ENCODE measurements at places on chromosomes 3 and 15.
A peak's percentile ranks its signal among the peaks of the same experiment; 100 is the strongest.

DNA sequence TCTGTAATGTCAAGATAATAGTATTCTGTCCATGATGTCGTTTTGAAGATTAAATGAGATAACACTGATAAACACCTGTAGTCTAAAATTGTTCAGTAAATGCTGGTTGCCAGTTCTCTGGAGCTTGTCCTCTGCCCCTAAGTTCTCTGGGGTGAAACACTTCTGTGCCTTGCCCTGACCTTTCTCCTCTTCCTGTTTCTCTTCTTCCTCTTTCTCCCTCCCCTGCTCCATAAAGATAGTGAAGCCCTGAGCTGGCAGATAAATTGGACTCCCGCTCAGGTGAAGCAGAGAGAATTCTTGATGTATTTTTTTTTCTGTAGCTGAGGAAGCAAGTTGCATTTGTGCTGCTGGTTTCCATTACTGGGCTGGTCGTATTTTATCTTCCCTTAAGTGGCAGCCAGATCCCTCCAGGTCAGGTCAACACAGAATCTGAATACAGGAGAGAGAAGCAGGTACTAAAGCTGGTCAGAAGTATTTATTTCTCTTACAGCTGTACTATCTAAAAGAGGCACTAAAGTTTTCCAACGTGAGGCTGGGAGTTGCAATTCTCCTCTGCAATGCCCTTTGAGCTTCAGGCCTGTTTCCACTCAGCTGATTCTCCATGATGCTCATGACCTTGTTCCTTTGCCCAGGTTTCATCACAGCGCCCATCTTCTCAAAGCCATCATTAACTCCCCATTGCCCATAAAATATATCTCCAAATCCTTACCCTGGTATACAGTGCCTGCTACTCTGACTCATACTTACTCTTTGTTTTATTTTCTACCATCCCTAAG, 319.3 kb upstream of the CFAP20DC start:
- DNase-seq = no peak

GRCh38 chr3:120144267-120144666, 50.0 kb upstream of the GSK3B start:
- DNase-seq = no peak

DNA sequence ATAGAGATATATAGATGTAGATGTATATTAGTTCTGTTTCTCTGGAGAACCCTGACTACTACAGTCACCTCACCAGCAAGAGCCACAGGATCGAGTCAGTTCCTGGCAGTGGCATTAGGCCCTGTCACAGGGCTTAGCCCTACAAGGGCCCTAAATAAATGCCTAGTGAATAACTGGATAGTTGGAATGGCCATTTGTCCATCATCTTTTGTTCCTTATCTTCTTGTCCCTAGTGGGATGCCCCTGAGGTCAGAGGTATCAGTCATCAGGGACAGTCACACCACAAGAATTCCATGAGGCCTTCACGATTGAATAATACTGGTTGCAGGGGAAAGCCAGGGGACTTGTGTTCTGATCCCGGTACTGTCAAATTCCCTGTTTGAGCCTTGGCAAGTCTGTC, 204.9 kb upstream of the PPP2R3A start:
- DNase-seq = no peak

DNA sequence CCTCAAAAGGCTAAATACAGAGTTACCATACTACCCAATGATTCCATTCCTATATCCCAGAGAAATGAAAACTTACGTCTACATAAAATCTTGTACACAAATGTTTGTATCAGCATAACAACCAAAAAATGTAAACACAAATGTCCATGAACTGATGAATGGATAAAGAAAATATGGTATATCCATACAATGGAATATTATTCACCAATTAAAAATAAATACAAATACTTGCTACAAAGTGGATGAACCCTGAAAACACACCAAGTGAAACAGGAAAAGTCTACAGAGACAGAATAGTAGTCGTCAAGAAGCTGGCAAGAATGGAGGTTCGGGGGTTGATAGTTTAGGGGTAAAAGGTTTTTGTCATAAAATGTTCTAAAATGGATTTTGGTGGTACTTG, 54.0 kb upstream of the ANKRD28 start:
- DNase-seq = no peak

DNA sequence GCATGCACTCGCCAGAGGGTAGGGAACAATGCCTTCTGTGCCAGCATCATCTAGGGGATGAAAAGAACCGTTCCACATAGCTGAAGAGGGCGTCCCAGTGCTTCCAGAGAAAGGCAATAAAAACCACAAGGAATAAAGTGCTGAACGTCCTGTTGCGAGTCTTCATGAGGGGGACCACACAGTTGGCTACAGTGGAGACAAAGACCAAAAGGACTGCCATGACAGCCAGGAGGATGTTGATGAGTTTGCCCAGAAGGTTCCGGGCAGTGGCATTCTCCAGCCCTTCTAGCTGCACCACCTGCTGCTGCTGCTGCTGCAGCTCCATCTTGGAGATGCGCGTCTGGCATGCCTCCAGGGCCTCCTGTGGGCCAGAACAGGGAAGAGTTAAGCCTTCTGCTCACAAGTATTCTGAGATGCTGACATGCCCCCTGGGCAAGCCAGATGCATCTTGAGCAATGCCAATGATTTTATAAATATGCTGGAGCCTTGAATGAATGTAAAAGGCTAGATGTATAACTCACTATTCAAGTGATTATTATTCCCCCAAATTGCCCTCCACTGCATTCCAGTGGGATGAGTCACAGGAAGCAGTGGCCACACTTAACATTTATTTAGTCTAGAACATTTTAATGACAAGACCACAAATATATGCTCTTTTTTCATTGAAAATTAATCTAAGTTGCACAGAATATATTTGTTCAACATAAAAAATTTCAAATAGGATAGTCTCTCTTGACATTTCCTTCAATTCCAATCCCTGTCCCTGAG, 45.1 kb upstream of the PLXND1 start:
- DNase-seq = no peak

DNA sequence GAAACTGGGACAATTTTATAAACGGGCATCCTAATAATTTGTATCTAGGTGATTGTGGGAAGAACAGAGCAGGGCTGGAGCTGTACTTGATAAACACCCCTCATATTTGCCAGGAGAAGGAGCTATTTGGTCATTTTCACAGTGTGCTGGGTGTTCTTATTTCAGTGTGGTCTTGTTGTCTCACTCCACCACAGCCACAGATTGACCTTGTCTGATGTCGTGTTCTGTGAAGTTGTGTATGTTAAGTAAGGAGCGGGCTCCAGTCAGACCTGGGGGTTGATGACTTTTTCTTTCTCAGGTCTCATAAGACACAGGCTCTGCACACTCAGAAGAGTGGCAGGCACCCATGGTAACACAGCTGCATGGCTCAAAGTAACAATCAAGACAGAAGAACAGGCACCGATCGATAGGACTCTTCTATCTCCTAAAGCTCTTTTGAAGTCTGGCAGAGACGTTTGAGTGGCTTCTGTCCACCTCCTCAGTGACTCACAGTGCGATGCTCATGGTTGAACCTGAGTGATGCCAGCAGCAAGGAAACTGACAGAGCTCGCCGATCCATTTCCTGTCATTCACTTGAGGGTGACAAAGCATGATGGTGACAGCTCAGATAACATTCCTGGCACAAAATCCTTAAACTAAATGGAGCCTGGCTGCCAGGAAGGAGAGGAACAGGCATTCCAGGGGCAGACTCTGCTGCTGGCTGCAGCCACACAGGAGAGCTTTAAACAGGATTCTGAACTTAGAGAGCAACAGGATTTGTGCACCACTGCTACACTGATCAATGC, 20.8 kb downstream of the DPH3 start:
- DNase-seq = no peak

GRCh38 chr3:140205598-140205997, 270.6 kb downstream of the CLSTN2 start:
- no peak for DNase-seq

GRCh38 chr15:74178326-74179100, 5.0 kb downstream of the ISLR start:
- DNase-seq = no peak

DNA sequence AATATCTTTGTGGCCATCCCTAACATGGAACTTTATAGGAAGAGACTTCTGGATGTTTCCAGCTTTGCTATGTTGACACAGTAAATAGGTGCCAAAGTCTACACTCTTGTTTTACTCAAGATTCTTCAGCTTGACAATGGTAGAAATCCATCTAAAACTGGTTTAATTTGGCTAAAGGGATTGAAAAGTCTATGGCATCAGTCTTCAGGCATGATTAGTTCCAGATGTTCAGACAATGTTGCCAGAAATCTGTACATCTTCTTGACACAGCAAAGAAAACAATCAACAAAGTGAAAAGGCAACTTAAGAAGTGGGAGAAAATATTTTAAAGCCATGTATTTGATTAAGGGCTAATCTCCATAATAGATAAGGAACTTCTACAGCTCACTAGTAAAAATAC, 130.5 kb downstream of the LRRC3B start:
- no peak for DNase-seq

GRCh38 chr3:13660042-13660874, 111.3 kb downstream of the FBLN2 start:
- no peak for DNase-seq

- no peak for DNase-seq
Measured at GRCh38 chr3:167700046-167700445, 34.6 kb downstream of the PDCD10 start.

GRCh38 chr3:132198516-132198915, 118.7 kb upstream of the ACP3 start:
- no peak for DNase-seq

GRCh38 chr15:23857028-23857641, 170.0 kb upstream of the NDN start:
- DNase-seq = no peak

GRCh38 chr3:66673293-66673692, 172.5 kb upstream of the LRIG1 start:
- no peak for DNase-seq

DNA sequence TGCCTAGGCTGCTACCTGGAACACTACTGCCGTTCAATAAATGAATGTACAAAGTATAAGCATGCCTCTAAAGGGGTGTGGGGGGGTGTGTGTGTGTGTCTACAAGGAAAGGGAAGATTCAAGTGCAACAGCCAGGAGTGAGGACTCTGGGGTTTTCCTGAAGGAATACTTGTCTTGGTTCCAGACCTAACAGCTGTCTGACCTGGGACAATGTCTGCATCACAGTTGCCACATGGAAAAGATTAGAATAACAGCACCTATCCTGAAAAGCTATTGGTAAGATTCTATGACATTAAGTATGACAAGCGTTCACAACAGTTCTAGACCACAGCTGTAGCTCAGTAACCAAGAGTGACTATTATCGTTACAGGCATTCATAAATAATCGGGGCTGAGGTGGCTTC, 345.2 kb downstream of the FOXP1 start:
- no peak for DNase-seq

DNA sequence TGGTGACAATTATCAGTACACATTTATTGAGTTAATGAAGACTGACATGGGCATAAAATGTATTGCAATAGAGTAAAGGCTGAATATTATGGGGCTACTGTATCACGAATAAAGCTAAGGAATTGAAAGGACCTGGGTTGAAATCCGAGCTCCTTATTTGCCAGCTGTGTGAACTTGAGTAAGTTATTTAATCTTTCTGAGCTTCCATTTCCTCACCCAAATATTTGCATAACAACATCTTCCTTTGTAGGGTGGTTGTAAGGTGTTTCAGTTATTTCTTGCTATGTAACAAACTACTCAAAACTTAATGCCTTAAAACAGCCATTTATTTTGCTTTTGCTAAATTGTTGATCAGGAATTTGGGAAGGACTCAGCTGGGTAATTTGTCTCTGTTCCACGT, 111.1 kb upstream of the TSC22D2 start:
- no peak for DNase-seq

DNA sequence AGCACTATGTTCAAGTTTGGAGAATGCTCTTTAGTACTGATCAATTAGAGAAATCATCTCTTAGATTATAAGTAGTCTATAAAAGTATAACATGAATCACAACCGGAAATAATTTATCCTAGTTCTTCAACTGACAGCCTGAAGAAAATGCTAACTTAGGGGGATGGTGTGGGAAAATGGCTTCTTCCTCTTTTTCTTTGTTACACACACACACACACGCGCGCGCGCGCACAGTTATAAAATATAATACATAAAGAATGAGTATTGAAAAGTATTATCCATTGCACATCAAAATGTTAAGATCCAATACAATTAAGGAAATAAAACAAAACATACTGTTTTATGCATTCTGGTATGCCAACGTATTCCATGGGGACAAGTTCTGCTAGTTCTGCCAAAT, 11.2 kb upstream of the GTF2A2 start:
- no peak for DNase-seq

DNA sequence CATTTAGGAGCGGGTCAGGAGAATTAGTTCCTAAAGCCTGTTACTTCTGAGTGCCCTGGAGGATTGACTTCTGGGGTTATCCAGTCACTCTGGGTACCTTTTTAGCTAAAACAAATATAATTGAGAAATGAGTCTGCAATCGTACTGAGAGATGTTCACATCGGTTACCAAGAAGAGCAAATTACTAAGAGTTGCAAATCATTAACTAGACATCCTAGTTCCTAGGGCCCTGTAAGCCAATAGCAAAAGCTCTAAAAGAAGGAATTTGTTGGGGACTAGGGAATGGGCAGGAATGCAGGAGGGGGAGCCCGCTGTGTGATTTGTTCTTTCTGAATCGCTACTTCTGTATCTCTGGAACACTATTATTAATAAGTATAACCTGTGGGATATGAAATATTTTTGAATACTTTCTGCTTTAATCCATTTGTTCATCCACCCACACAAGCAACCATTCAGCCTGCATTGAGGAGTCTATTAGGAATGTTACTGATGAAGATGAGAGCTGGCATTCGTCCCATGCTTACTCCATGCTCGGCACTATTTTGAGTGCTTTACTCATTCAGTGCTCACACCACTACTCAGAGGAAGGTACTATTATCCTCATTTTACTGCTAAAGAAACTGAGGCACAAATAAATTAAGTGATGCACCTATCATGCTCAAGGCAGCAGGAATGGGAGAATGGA, 31.5 kb upstream of the KY start:
- no peak for DNase-seq

GRCh38 chr3:107938143-107938542, 152.7 kb downstream of the CD47 start:
- DNase-seq = no peak

DNA sequence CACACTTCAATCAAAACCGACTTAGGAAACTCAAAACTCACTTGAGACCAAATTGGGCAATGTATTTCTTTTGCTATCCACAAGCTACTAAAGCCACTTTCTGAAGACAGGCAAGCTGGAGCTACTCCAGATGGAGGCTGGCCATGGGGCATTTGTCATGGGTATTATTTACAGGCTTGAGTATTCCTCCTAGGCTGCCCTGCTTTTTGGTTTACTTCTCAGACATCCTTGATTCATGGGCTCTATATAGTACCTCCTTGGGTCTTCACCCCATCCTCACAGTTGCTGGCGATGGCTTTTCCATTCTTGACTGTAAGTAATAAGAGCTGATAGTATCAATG, 18.6 kb upstream of the SYNM start:
- DNase-seq = no peak

DNA sequence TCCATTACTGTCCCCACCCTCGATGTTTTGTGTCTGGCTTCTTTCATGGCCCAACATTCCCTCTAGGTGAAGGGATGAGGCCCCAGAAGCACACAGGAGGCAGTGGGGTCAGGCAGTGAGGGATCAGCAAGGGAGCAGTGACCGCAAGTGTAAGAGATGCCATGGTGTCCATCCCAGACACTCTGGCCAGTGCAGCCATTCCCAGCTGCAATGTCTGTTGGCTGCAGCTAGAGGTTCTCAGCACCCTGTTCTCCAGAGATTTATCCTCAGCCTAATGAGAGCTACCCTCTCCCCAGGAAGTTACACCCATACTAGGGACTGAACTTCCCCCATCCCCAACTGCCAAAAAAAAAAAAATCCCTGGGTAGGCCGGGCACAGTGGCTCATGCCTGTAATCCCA, 40.2 kb downstream of the TRANK1 start:
- no peak for DNase-seq

GRCh38 chr15:74053941-74054529, 28.3 kb downstream of the GOLGA6A start:
- peak; percentile 71 for DNase-seq
